Stimulated activated naive B cell treated with anti-CD40 and anti-IgM and Interleukin-4, amounts not matched to agents 10 μg/mL and 1 μg/mL and 100 μg/mL, for 72 hours (primary cell): ENCODE measurements at places on chromosomes 3 and 15.

- peak; percentile 51 for DNase-seq
Measured at GRCh38 chr3:32176989-32177701, 61.3 kb upstream of the CMTM8 start.

DNA sequence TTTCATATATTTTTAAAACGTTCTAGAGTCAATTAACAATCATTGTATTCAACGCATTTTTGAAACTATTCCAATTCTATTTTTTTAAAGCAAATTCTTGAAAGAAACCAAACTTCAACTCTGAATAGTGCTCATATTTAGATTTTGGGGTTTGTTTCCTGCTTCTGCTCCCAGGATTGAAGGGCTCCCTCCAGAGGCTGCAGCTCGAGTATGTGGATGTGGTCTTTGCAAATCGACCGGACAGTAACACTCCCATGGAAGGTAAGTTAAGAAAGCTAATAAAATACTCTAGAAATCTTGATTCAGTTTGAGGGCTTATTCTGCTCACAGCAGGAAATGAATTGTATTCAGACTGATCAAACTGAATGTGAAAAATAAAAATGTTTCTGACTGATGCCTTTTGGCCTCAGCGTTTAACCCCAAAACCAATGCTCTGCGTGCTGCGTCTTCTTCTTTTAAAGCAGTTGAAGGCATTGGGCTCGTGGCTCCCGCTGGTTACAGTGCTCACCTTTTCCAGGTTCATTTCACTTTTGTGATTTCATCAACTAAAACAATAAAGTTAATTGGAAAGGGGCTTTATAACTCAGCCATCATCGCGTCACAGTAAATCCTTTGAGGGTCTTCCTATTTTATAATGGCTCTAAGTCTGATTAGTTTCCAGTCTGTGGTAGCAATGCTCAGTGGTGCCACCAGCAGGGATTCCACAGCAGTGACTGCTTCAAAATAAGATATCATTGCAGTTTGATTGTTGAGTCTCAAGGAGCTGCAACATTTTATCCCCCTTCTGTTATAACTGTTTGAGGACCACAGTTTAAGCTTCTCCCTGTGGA, 80.1 kb downstream of the SSR3 start:
- no peak for DNase-seq

DNA sequence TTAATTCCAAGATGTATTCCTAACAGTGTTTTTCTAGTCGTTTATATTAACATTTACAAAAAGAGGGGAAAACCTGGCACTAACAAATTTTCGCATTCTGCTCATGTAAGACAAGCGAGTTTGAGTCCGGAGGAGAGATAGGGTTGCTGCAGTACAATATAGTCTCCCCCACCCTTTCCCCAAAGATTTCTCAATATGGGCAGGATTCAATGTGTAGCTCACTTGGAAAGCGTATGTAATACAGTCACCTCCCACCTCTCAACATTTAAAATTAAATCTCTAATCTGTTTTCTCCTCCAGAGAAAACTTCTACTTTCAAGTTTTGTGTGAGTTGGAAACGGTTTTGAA, 57.9 kb downstream of the CMSS1 start:
- DNase-seq = no peak

GRCh38 chr3:21645121-21645897, 105.7 kb downstream of the ZNF385D start:
- DNase-seq = no peak

- no peak for DNase-seq
Measured at GRCh38 chr15:23912191-23912590, 225.1 kb upstream of the NDN start.

GRCh38 chr3:32442766-32443165, 51.1 kb downstream of the CMTM7 start:
- no peak for DNase-seq

DNA sequence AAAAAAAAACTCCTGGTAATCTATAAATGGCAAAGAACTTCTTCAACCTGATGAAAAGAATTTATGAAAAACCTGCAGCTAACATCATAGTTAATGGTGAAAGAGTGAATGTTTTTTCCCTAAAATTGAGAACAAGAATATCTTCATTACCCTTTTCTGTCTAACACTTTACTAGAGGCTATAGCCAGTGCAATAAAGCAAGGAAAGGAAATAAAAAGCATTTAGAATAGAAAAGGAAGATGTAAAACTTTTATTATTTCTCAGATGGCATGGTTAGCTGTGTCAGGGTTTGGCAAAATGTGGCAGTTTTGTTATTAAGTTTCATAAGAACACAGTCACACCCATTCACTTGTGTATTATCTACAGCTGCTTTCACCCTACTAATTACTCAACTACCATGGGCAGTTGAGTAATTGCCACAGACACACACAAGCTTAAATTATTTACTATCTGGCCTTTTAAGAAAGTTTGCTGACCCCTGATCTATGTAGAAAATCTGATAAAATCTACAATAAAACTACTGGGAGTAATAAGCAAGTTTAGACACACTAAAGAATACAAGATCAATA, 465.1 kb downstream of the MAGI1 start:
- DNase-seq = no peak

DNA sequence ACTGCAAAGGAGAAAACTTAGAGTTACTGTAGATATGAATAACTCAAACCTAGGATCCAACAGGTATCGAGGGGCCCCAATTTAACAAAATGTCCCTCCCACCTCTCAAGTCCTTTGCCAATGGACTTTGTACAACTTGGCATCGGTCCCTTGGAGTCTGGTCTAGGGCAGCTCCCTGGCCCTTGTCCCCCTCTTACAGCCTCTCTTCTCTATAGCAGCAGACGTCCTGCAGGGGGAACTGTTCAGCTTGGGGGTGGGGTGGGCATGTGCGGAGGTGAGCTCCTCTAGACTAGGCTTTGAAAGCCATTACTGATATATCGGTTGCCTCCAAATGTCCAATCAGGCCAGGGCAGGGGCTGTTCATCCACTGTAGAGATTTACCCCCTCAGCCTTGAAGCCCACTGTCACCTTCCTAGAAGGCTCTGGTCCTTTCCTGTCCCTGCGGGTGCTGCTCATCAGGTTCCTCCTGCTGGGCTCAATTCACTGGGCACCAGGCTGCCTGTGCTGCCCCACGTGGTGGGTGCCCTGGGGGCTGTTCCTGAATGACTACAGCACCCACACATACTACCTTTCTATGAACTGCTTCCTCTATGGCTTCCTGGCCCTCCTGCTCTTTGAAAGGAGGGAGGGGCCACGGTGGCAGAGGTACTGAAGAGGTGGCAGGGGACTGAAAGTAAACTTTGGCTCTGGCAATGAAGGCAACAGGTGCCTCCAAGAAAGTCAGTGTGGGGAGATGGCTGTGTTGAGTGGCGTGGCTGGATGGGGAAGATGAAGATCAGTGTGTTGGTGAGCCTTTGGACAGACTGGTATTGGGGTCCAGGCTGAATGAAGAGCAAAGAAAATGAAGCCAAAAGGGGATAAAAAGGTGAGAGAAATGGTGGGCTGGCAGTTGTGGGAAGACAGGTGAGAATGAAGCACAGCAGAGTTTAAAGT, 78.8 kb upstream of the MEX3B start:
- DNase-seq = no peak

DNA sequence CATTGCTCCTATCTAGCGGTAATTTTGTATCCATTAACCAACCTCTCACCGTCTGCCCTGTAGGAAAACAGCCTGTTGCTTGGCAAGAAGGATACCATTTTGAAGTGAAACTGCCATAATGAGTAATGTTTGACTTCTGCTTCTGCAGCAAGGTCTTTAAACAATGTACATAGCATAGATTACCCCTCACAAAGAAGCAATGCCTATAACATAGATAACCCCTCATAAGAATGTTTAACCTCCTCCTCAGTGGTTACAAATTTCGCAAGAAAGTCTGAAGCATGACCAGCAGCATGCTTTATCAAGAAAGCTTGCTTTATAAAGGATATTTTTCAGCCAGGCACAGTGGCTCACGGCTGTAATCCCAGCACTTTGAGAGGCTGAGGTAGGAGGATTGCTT, 61.2 kb upstream of the MFGE8 start:
- DNase-seq = no peak
